ENCODE measurements at places on chromosomes 1 and 21. TPM values are rescaled to one million over a fixed set of nuclear protein-coding genes. Genes with fewer than 3 reads are reported as not detected.

Gene PIGR
- total RNA-seq = 30.1 TPM

Gene TRIM17
- total RNA-seq = 7.8 TPM

Gene PARS2
- 9.5 TPM for total RNA-seq

GRCh38 chr1:198183605-198184004, 26.8 kb downstream of the NEK7 start:
- H3K27me3 ChIP-seq = no peaks in the 10 kb centered on the region
- peaks cover 4% of the 10 kb centered on the region for H3K36me3 ChIP-seq
- H3K4me3 ChIP-seq = no peak overlapping the region
- no peak overlapping the region for H3K27ac ChIP-seq
- DNase-seq = no peak
- H3K4me1 ChIP-seq = peaks cover 24% of the 10 kb centered on the region

Gene ZMYND12
- total RNA-seq = 1.5 TPM

DNA sequence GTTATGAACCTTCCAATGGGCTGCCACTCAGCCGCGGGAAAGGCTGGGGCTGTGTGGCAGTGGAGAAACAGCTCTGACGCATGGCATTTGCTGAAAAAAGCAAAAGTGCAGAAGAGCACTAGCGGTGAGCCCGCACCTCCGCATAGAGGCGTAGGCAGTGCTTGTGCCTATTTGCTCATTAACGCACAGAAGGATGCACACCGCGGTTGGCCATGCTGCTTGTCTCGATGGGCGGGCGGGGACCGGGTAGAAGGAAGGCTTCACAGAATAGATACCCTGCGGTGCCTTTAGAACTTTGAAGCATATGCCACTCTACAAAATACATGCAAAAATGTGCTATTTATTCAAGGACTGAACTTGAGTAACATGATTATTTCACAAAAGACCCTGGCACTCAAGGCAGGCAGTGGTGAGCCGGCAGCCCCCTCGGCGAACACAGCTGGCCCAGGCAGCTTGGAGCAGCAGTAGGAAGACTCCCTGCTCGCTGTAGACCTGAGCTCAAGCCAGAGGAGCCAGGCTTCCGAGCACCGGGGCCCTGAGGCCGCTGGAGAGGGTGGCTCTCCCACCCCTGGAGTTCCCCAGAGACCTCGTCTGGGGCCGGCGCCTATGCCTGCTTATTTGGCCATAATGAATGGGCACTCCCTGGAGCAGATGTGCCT, 71.5 kb downstream of the SIK1 start:
- H3K4me1 ChIP-seq = peaks cover 38% of the 10 kb centered on the region
- no peak overlapping the region for H3K27ac ChIP-seq
- H3K4me3 ChIP-seq = peak overlapping the region; percentile 37
- no peak for DNase-seq
- no peaks in the 10 kb centered on the region for H3K36me3 ChIP-seq

- no peak overlapping the region for H3K27ac ChIP-seq
- H3K36me3 ChIP-seq = peaks cover 3% of the 10 kb centered on the region
- H3K4me1 ChIP-seq = peaks cover 5% of the 10 kb centered on the region
Measured at GRCh38 chr21:34593423-34593822, 21.5 kb downstream of the RCAN1 start.

Gene ADAMTS4
- 2.5 TPM for total RNA-seq

Gene FAM177B
- total RNA-seq = 0.34 TPM

- H3K27ac ChIP-seq = no peak overlapping the region
- H3K36me3 ChIP-seq = no peaks in the 10 kb centered on the region
- no peak for DNase-seq
- no peak overlapping the region for H3K4me3 ChIP-seq
Measured at GRCh38 chr1:160797271-160797709, 1.3 kb downstream of the LY9 start.

DNA sequence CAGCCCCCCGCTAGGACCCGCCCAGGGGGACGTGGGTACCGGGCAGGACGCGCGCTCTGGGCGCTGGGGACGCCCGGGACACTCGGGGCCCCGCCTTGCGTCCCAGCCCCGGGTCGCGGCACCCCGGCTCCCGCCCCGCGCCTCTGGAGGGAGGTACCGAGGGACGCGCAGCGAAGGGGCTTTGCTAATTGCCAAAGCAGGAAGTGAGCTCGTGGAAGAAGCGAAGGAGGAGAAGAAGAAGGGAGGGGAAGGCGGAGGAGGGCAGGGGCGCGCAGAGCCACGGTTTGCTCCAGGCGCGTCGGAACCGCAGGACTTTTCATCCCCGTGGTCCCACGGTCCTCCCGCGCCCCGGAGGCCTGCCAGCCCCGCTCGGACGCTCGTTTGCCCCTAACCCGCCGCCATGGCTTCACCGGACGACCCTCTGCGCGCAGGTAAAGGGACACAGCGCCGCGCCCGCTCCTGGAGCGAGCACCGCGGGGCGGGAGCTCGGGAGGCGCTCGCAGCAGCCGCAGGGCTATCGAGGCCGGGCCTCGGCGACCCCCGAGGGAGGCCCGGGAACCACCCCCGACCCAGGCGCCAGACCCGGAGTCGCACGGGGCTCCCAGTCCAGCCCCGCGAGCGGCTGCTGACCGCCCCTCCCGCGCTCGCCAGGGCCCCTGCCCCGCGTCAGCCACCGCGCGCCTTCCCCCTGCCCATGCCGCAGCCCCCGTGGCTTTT, 1.3 kb downstream of the EDARADD start:
- peak; percentile 70 for DNase-seq
- peak overlapping the region; percentile 83 for H3K27ac ChIP-seq
- H3K27me3 ChIP-seq = peaks cover 12% of the 10 kb centered on the region
- H3K4me3 ChIP-seq = peak overlapping the region; percentile 98
- peaks cover 29% of the 10 kb centered on the region for H3K4me1 ChIP-seq
- H3K36me3 ChIP-seq = peaks cover 4% of the 10 kb centered on the region

GRCh38 chr1:56278061-56278460, 301.3 kb downstream of the PLPP3 start:
- H3K4me1 ChIP-seq = no peaks in the 10 kb centered on the region
- H3K27ac ChIP-seq = no peak overlapping the region
- H3K36me3 ChIP-seq = no peaks in the 10 kb centered on the region
- no peaks in the 10 kb centered on the region for H3K27me3 ChIP-seq
- H3K4me3 ChIP-seq = no peak overlapping the region

DNA sequence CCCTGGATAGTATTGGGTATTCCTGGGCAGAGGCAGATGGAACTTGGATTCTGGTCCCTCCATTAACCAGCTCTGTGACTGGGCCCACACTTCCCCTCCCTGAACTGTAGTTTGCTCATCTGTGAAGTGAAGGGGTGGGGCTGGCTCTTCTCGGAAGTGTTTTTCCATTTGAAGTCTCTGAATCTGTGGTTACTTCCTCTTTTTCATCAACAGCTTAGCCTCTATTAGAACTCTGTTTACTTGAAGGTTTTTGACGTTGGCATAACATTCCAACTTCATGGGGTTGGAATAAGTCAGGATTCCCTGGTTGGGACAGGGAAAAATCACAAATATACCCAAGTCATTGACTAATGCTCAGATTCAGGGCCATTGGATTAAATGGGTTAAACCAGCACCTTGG, 3.6 kb downstream of the KIAA0040 start:
- no peaks in the 10 kb centered on the region for H3K36me3 ChIP-seq
- no peak overlapping the region for H3K27ac ChIP-seq
- H3K27me3 ChIP-seq = peaks cover 40% of the 10 kb centered on the region

DNA sequence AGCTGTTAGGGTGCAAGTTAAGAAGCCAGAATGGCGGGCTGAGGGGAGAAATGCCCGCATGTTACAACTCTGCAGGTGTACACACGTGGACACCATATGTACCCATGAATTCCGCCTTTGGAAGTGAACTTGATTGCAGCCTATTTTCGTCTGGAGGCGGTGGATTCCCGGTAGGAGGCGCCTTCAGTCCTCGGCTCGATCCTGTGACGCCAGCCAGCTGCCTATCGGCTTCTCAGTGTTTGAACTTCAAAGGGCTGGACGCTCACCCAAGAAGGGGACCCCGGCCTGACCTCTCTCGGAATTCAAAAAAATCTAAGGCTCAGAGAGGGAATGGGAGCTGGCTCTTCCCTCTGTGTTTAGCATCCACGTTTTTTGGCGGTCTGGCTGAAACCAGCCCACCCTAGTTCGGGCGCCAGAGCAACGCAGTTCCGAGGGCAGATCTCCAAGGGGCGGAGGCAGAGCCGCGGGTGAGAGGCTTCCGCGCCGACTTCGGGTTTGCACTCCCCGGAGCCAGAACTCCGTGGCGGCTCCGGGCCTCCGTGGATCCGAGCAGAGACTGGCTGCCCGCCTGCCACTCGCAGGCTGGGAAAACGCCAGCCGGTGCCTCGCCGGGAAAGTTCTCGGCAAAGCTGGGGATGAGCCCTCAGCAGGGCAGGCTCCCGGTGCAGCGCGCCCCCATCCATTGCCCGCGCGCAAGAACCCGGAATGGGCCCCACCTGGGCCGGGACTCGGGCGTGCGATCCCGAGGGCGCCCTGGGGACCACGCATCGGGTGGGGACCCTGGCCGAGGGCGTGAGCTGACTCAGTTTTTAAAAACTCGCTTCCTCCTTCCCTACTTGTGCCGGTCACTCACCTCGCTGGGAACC, 996 bp upstream of the TMEM51 start:
- peaks cover 14% of the 10 kb centered on the region for H3K27me3 ChIP-seq
- peaks cover 42% of the 10 kb centered on the region for H3K4me1 ChIP-seq
- peaks cover 3% of the 10 kb centered on the region for H3K36me3 ChIP-seq
- peak overlapping the region; percentile 95 for H3K27ac ChIP-seq

Gene KLF17
- not detected for total RNA-seq

GRCh38 chr1:202144402-202145067, at the start of gene ARL8A:
TSS of gene ARL8A (minus strand) at chr1:202144737. CDS start at chr1:202144572, 165 bp downstream.
- peaks cover 3% of the 10 kb centered on the region for H3K27me3 ChIP-seq
- no peak for DNase-seq
- peak within 1 kb of the TSS; percentile 92 for H3K27ac ChIP-seq
- peaks cover 21% of the 10 kb centered on the region for H3K4me1 ChIP-seq
- no peaks in the 10 kb centered on the region for H3K36me3 ChIP-seq

GRCh38 chr1:232162001-232162400, 467.9 kb downstream of the SIPA1L2 start:
- H3K27ac ChIP-seq = no peak overlapping the region
- no peak for DNase-seq
- peaks cover 8% of the 10 kb centered on the region for H3K4me1 ChIP-seq

DNA sequence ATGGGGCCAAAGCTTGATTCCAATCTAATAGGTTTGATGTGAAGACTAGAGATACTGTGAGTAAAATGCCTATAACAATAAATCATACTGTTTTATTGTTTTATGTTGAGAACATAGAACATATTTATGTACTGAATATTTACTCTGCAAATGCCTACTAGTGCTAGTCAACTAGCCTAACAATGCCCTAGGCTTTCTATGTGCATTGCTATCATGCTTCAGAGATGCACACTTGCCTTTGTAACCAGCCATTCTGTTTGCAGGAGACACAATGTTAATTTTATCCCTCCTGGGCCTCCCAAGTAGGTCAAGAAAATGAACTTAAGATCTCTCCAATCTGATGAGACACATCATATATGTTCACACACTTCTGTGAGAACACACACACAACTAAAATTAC, 530.8 kb upstream of the BEND5 start:
- H3K36me3 ChIP-seq = no peaks in the 10 kb centered on the region
- DNase-seq = no peak
- no peaks in the 10 kb centered on the region for H3K4me1 ChIP-seq
- H3K4me3 ChIP-seq = no peak overlapping the region
